ENCODE measurements at places on chromosomes 2 and 18. TPM values are rescaled to one million over a fixed set of nuclear protein-coding genes. Genes with fewer than 3 reads are reported as not detected.

Gene SLC16A14
- 0.54 TPM for total RNA-seq

Gene EPAS1
- total RNA-seq, result 667 TPM

Gene TUBA3E
- total RNA-seq, result not detected

Gene PRKCE
- 5.8 TPM for total RNA-seq

Gene FLACC1
- total RNA-seq, result 11.1 TPM

Gene RAB1A
- 80.7 TPM for total RNA-seq

Gene EPB41L3
- total RNA-seq, result 37.4 TPM

Gene ZC3H6
- total RNA-seq, result 10.6 TPM

Gene KCNK3
- 19.6 TPM for total RNA-seq

Gene LAMA3
- 34.2 TPM for total RNA-seq

Gene HPCAL1
- total RNA-seq, result 50.2 TPM

Gene DNER
- 3.3 TPM for total RNA-seq

Gene LTBP1
- total RNA-seq, result 786 TPM

Gene SNTG2
- total RNA-seq, result 8.9 TPM

Gene RUFY4
- total RNA-seq, result 0.68 TPM

Gene HRH4
- total RNA-seq, result not detected
